ENCODE measurements at places on chromosomes 5 and 9.

DNA sequence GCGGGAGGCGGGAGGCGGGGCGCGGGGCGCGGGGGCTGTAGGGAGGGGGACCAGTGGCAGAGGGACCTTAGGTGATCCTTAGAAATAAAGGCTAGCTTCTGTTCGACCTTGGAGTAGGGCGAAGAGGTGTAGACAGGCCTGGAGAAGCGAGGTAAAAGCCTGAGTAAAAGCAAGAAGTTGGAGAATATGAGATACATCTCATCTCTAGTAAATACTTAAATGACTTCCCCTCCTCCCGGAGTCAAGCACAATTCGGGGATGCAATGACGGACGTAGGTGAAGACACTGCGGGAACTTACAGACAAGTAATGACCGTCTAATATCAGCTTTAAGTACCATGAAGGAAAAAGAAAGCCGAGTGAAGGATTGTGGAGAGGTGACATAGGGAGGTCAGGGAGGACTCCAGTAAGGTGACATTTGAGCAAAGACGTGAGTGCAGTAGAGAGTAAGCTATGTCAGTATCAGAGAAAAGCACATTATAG, 466 bp downstream of the SMC2 start:
- no peak for DNase-seq

DNA sequence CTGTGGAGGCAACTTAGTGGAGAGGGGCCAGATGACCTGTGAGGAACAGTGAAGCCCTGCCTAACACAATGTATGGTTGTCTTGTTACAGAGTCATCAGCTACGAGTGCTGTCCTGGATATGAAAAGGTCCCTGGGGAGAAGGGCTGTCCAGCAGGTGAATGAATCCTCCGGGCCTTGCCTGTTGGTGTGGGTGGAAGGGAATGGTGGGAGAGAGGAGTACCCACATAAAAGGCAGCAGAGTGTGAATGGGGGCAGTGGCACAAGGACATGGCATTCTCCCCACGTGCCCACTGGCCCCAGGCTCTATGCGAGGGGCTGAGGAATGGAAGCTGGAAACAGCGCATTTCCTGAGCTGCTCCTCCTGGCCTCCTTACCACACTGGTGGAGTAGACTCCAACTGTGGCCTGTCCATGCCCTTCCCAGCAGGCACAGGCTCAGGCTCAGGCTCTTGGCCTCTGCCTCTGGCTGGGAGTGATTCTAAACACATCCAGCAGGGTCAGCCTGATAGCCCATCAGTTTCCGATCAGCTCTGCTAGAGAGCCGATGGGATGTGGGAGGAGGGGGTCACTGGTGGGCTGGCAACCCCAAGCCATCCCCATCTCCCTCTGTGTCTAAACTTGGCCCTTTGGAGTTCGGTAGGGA, 15.3 kb downstream of the TGFBI start:
- no peak for DNase-seq

DNA sequence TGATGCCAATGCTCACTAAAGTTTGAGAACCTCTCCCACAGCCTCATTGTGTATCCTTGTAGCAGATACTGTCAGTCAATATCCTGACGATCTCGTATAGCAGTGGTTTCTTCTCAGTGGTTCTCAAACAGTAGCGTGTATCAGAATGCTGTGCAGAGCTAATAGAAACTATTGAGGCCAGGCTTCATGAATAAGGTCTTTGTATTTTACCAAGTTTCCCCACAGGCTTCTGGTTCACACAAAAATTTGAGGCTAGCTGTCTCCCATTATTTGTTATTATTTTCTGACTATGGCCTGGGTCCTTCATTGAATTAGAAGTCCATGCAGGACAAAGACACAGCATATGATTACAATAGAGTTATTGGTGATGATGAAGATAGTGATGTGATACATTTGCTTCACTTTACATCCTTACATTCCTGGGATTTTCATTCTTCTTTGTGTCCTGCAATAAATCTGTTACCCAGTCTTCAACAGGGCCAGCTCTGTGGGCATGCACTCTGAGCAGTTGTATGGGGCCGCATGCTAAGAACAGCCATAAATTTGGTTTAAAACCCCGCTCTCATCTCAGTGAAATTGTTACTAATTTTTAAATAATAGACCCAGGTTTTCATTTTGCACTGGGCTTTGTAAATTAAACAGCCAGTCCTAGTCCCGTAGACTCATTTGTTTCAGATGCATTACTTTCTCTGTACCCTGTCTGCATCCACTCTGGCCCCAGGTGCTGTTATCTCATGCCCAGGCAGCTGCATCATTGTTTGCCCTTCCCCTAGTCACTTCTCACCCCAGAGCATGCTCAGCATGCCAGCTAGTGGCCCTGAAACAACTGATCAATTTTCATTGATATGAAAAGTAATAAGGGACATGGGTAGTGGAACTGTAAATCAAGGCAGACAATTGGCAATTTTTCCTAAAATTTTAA, 199.9 kb upstream of the PIK3R1 start:
- no peak for DNase-seq

- DNase-seq = no peak
Measured at GRCh38 chr5:53249529-53250200, 140.1 kb upstream of the MOCS2 start.

- DNase-seq = no peak
Measured at GRCh38 chr9:23492126-23493002, 333.7 kb downstream of the ELAVL2 start.

- no peak for DNase-seq
Measured at GRCh38 chr5:54251981-54252380, 58.4 kb downstream of the ARL15 start.

- DNase-seq = no peak
Measured at GRCh38 chr5:56460681-56461191, 227.6 kb upstream of the ANKRD55 start.

- DNase-seq = no peak
Measured at GRCh38 chr9:130112538-130113151, 58.9 kb downstream of the GPR107 start.

GRCh38 chr5:120228262-120229031, 235.7 kb upstream of the PRR16 start:
- DNase-seq = no peak

- DNase-seq = no peak
Measured at GRCh38 chr9:91766315-91767069, 183.5 kb downstream of the ROR2 start.

DNA sequence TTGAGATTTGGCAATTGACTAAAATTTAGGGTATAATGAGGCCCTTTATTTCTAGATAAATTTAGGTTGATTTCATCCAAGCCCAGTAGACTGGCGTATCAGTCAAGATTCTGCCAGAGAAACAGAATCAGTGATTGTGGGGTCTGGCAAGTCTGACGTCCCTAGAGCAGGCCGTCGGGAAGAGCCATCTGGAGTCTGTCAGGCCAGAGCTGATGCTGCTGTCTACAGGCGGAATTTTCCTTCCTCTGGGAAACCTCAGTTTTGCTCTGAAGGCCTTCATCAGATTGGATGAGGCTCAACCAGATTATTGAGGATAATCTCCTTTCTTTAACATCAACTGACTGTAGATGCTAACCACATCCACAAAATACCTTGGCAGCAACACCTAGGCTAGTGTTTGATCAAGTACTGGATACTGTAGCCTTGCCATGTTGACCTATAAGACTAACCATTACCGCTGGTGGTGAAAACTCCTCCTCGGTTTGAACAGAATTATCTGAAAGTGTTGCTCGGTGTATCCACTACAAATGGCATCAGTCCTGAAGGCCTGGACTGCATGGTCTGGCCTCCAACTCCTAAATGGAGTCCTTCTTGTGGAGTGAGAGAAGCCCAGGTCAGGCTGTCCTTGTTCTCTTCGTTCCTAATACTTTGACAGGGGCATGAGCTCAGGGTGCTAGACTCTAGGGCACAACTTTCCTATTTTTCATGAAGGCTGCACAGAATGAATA, 83.2 kb upstream of the ANKH start:
- DNase-seq = no peak

DNA sequence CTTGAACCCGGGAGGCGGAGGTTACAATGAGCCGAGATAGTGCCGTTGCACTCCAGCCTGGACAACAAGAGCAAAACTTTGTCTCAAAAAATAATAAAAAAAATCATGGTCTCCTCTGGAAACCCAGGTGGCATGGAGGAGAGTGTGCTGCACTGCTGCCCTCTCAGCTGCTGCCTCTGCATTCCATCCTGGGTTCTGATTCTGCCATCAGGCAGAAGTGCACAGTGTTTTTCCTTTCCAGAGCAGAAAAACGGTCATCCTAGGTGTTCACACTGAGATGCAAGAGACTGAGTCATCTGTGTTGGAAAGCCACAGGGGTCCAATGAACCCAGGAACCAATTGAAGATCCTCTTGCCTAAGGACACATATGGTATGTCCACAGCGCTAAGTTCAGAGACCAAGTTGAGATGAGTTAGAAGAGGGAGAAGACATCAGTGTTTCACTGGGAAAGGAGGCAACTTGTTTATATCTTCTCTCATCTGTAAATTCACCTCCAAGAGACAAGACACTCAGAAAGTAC, 88.8 kb upstream of the DMRT1 start:
- DNase-seq = no peak

GRCh38 chr9:92500725-92501124, 18.4 kb upstream of the ASPN start:
- DNase-seq = no peak

DNA sequence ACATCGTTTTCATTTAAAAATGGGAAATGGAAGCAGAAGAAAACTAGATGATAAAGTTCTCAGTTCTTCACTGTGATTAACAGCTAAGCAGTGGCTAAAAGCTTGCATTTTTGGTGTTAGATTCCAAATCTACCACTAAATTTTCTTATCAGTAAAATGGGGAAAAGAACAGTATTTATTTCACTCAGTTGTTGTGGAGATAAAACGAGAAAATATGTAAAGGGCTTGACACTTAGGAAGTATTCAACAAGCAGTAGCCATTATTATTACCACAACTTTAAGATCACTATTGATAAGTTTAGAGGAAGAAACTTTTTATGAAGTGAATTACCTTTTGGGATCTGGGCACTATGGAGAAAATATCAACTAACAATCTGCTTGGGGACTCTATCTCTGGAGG, 4.5 kb downstream of the STOM start:
- no peak for DNase-seq

DNA sequence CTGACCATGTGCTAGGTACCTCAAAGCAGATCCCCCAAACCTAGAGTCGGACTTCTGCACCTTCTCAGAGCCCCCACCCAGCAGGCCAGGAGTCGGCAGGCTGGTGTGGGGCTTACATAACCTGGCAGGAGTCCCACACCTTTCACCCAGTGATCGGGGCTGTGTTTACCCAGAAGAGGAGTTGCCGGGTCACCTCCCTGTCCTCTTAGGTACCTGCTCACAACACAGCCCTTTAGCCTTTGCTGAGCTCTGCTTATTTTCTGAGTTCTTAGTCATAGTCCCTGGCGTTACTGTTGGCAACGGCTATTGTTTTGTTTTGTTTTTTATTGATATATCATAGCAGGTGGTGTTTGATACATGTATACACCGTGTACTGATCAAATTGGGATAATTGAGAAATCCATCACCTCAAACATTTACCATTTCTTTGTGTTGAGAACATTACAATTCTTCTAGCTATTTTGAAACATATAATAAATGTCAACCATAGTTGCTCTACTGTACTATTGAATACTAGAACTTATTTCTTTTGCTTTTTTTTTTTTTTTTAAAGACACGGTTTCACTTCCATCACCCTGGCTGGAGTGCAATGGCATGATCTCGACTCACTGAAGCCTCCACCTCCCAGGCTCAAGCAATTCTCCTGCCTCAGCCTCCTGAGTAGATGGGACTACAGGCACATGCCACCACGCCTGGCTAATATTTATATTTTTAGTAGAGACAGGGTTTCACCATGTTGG, 10.4 kb upstream of the EEIG1 start:
- DNase-seq = no peak

GRCh38 chr9:16458696-16459420, 411.6 kb downstream of the BNC2 start:
- no peak for DNase-seq

DNA sequence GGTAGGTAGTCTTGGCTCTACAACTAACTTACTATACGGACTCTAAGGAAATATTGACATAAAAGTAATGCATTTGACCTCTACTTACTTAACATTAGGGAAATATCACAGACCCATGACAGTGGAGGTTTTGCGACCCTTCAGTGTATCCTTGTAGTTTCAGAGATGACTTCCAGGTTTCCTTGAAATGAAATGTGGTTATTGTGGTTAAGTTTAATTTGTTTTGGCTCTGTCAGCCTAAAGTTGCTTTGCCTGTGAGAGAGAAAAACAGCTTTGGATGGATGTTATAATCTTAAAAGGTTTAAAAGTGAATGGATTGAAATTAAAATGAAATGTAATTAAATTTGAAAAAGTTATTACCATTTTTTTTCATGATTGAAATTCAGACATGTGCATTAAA, 42.9 kb downstream of the LRRTM2 start:
- DNase-seq = no peak

- DNase-seq = no peak
Measured at GRCh38 chr5:40853632-40854192, 12.5 kb downstream of the CARD6 start.

- DNase-seq = no peak
Measured at GRCh38 chr9:133991964-133992779, at the start of gene VAV2. TSS of gene VAV2 (minus strand) at chr9:133992324. CDS start at chr9:133992278, 46 bp downstream.

- DNase-seq = no peak
Measured at GRCh38 chr5:135444360-135444759, 2.8 kb downstream of the DCANP1 start.

- DNase-seq = no peak
Measured at GRCh38 chr5:171129308-171129707, 179.7 kb upstream of the TLX3 start.

DNA sequence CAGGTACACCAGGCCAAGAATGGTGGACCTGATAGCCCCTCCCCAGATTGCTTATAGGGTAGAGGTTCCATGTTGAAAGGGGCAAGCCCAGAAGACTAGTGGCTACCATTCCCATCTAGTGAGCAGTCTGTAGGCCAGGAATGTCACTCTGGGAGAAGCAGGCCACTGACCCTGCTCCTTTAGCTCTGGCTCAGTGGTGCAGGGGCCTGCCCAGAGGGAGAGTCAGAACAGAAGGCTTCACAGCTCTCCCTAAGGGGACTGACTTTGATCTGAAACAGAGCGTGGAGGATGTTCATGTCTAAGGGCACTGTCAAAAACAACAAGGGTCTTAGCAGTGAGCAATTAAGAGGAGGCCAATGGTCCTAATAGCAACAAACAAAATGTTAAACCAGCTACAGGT, 81.7 kb downstream of the ZNF354C start:
- DNase-seq = no peak
